ENCODE measurements at places on chromosomes 2 and 18.

- no peak for DNase-seq
Measured at GRCh38 chr2:84487298-84487996, 28.4 kb upstream of the SUCLG1 start.

GRCh38 chr2:77268626-77269025 lies 253.6 kb downstream of the LRRTM4 start:
- DNase-seq, result no peak

GRCh38 chr2:31980674-31981356 lies 30.0 kb downstream of the MEMO1 start:
- peak; percentile 47 for DNase-seq

- DNase-seq, result peak; percentile 58
Measured at GRCh38 chr2:152613235-152613634, 104.0 kb downstream of the PRPF40A start.

DNA sequence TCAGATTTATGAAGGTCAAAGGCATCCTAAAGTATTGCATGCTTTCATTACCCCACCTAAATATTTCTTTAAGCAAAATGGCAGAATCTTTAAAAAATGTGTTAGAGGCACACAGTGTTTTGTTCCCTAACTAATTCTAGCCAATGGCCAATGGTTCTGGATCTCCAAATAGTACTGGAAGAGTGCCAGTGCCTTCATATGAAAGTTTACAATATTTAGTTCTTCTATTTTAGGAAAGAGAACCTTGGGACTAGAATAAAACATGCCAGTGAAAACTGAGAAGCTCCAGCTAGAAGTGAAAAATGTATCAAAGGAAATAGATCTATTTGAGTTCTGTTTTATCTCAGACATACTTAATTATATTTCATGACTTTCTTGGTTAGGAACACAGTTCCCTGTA lies 37.1 kb downstream of the TACR1 start:
- DNase-seq, result no peak

DNA sequence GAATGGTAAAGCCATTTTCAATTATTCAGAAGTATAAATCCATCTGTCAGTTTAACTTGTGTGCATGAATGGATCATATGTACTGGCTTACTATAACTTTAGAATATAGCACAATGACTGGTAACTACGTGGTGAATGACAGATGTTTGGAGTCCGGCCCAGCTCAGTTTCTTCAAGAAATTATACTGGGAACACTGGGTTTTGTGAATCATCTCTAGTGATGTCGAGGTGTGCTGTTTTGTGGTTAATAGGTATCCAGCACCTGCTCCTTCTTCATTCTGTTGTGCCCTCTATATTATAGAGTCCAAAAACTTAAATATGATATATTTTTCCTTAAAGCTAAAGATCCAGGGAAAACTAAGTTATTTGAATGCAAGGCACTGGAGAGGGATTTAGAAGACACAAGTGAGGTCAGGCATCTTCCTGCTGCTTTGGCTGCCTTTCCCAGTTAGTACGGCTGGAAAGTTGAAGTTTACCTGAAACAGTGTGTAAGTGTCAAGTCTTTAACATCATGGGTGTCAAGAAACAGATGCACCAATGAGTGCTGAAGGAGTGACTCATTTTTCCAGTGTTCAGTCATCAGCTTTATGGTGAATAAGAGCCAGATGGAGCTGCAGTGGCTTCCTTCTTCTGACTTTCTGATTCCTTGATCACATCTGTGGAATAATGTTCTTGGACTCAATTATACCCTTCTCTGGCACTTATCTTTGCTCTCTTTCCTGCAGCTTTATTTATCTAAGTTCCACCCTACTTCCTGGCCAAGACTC lies 1079.5 kb upstream of the CELF4 start:
- no peak for DNase-seq

GRCh38 chr2:69660637-69661036 lies 17.1 kb upstream of the AAK1 start:
- DNase-seq, result no peak

DNA sequence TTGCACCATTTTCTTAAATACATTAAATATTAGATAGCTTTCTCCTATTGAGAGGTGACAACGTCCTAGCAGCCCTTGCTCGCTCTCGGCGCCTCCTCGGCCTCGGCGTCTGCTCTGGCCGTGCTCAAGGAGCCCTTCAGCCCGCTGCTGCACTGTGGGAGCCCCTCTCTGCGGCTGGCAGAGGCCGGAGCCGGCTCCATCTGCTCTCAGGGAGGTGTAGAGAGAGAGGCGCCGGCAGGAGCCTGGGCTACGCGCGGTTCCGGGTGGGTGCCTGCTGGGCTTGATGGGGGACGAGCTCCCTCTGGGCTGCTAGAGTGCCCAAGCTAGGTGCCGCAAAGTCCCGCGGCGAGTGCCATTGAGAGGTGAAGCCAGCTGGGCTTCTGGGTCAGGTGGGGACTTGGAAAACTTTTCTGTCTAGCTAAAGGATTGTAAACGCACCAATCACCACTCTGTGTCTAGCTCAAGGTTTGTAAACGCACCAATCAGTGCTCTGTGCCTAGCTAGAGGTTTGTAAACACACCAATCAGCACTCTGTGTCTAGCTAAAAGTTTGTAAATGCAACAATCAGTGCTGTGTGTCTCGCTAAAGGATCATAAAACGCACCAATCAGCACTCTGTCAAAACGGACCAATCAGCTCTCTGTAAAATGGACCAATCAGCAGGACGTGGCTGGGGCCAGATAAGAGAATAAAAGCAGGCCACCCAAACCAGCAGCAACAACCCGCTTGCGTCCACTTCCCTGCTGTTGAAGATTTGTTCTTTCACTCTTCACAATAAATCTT lies 3.1 kb downstream of the RPRD1A start:
- DNase-seq, result no peak

- DNase-seq, result no peak
Measured at GRCh38 chr18:23300231-23300805, 152.8 kb upstream of the RIOK3 start.

DNA sequence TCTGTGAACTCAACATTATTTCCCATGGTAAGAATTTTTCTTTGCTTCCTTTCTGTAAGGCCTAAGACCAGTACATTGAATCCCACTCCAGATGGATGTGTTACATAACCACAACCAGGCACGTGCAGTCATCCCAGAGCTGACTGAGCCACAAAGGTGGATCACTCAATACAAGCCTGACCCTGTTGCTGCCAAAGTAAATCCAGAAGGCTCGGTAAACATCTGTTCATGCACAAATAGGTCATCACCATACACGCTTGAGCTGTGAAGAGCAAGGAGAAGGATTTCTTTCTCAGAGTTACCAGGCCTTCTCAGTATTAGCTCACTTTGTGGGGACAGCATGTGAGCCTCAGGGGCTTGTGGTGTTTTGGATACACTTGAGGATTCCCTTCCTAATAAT lies 791.4 kb upstream of the FANCL start:
- DNase-seq, result no peak

- peak; percentile 73 for DNase-seq
Measured at GRCh38 chr2:30239308-30239985, 8.1 kb downstream of the LBH start.

DNA sequence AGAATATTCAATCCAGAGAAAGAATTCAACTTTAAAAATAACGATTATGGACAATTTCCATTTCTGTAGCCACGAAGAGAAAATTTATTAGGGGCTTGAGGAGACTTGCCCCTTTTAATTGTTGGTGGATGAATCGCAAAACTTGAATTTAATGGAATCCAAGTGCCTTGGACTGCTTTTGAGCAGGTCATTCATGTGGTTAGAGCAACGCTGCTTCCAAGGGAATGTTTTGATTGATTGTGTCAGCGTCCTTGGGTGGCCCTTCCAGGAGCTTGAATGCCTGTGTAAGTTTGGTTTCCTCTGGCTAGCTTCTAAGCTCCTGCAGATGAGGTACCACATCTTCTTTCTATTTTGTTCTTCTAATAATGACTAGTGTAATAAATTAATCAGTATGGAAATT lies 213.4 kb downstream of the LTBP1 start:
- no peak for DNase-seq

- no peak for DNase-seq
Measured at GRCh38 chr2:6510532-6510931, 355.2 kb downstream of the CMPK2 start.

GRCh38 chr18:58221060-58221725 lies 177.2 kb downstream of the NEDD4L start:
- no peak for DNase-seq

- peak; percentile 72 for DNase-seq
Measured at GRCh38 chr2:37414470-37414949, 70.1 kb downstream of the QPCT start.

GRCh38 chr18:57023275-57023882 lies 123.5 kb upstream of the BOD1L2 start:
- DNase-seq, result no peak

GRCh38 chr2:14720319-14720718 lies 87.8 kb downstream of the LRATD1 start:
- DNase-seq, result no peak

- no peak for DNase-seq
Measured at GRCh38 chr2:84290537-84290936, 168.5 kb downstream of the SUCLG1 start.

- no peak for DNase-seq
Measured at GRCh38 chr18:67151366-67151765, 365.2 kb downstream of the DSEL start.

DNA sequence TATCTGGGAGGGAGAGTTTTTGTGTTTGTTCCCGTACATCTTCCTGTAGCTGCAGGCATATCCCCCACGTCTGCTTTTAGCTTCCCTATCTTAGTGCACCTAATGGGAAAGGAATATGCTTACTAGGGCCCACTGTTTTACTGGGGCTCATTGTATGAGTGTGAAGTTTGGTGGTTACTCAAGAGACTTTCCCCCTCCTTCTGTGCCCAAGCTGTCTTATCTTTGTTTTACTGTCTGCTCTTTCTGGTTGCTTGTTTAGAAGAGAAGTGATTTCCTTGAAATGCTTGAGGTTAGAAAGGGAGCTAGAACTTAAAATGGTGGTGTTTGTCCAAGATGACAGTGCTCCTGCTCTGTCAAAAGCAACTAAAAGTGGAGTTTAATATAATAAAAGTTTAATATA lies 7.3 kb downstream of the PTH2R start:
- DNase-seq, result no peak

GRCh38 chr2:172698041-172698863 lies 37.4 kb upstream of the RAPGEF4 start:
- peak; percentile 59 for DNase-seq

GRCh38 chr2:18918280-18918679 lies 328.9 kb upstream of the NT5C1B start:
- no peak for DNase-seq

DNA sequence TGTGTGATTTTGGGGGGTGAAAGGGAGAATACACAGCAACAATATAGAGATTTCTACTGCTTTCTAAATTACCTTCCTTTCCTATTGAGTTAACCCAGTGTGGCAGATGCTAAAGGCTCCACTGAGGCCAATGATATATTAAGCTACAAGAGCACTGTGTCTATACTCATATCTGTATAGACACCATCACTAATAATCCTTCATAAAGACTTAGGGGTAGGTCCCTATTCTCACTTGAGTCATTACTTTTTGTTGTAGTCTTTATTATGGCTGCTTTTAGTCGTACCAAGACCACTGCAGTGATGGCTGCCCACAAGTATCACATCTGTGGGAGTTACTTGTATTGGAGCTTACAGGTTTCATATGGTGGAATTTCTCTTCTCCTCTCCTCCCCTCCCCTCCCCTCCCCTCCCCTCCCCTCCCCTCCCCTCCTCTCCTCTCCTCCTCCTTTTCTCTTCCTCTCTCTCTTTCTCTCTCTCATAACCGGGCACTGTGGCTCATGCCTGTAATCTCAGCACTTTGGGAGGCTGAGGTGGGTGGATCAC lies 637.6 kb downstream of the ADCYAP1 start:
- no peak for DNase-seq

DNA sequence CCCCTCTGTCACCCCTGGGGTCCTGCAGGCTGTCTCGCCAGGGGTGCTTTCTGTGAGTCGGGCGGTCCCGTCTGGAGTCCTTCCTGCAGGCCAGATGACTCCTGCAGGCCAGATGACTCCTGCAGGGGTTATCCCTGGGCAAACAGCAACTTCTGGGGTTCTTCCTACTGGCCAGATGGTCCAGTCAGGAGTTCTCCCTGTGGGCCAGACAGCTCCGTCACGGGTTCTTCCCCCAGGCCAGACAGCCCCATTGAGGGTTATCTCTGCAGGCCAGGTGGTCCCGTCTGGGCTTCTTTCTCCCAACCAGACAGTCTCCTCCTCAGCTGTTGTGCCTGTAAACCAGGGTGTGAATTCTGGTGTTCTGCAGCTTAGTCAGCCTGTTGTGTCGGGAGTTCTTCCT lies 27.6 kb downstream of the ADNP2 start:
- no peak for DNase-seq

- DNase-seq, result no peak
Measured at GRCh38 chr18:8341481-8342230, 267.6 kb upstream of the RAB12 start.

GRCh38 chr2:177147093-177147694 lies 65.4 kb upstream of the HNRNPA3 start:
- peak; percentile 74 for DNase-seq

- no peak for DNase-seq
Measured at GRCh38 chr2:120983344-120983743, 247.7 kb downstream of the GLI2 start.

DNA sequence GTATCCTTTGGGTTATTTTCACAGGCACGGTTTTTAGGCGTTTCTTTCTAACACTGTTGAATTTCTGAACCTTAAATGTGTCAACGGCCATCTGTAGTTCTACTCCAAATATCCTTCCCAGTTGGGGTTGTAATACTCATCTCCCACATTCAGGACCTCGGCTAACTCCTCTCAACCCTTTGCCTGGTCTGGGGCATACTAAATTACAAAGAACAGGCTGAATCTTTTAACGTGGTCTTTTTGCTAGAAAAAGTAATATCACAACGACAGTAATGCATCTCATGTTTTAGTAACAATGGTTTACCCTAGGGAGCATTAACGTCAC lies 2.1 kb downstream of the RPRM start:
- no peak for DNase-seq

- DNase-seq, result no peak
Measured at GRCh38 chr18:10705786-10706185, 180.0 kb downstream of the NAPG start.

DNA sequence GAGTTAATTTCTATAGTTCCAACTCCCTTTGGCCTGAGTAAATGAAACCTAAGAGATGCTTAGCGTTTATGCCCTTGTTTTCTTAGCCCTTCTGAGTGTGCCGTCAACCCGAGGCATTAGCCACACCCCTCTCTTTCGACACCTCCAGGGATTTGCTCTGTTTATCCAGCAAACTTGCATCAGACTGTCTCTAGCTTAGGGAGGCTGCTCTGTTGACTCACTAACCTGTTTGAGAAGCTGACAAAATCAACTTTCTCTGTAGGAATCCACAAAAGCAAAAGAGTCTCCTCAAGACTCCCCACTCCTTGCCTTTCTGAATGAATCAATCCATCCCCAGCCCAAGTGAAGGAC lies 317.6 kb downstream of the TNS1 start:
- DNase-seq, result peak; percentile 72

DNA sequence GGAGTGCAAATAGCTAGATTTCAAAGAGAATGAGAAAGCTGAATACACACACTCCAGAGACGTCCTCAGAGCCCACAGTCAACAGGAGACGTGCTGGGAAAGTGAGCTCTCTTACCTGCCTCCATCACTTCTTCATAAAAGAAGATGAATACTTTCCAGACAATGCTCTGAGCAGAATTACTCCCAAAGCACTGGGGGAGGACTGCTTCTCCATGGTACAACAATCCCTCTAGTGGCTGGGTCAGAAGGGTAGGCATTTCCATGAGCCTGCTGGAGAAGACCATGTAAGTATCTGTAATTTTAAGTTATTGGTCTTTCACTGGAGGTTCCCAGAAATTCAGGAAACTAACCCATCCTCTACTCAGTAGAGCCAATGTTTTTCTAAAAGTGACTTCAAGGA lies 190.3 kb downstream of the RBM43 start:
- DNase-seq, result no peak

All from suppressor macrophage treated with lipopolysaccharide for 4 hours (primary cell).